Fibroblast of lung (primary cell): ENCODE measurements at places on chromosomes 13 and 19.

- DNase-seq, result peak; percentile 15
Observed at GRCh38 chr13:40598569-40598968, 67.9 kb downstream of the FOXO1 start.

- no peak for DNase-seq
Observed at GRCh38 chr19:13417054-13417453, 89.2 kb downstream of the CACNA1A start.

- DNase-seq, result no peak
Observed at GRCh38 chr13:41587490-41587889, 130.1 kb downstream of the RGCC start.

- no peak for DNase-seq
Observed at GRCh38 chr13:21753117-21753729, 82.3 kb downstream of the FGF9 start.

GRCh38 chr19:5352229-5352763, 11.7 kb upstream of the PTPRS start:
- DNase-seq, result no peak

DNA sequence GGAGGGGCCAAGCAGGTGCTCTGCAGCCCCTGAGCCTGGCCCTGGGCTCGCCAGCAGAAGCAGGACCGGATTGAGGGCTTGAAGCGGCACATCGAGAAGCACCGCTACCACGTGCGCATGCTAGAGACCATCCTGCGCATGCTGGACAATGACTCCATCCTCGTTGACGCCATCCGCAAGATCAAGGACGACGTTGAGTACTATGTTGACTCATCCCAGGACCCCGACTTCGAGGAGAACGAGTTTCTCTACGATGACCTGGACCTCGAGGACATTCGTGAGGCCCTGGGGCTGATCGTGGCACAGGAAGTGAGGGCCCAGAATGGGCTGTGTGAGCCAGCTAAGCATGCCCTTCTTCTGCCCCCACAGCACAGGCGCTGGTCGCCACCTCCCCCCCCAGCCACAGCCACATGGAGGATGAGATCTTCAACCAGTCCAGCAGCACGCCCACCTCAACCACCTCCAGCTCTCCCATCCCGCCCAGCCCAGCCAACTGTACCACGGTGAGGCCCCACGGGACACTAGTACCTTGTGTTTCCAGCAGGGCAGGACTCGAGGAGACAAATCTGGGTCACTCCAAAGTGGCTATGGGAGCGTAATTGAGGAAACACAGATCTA, 8.1 kb downstream of the CNOT3 start:
- no peak for DNase-seq

- DNase-seq, result no peak
Observed at GRCh38 chr19:8261347-8261746, 46.8 kb downstream of the CD320 start.

- no peak for DNase-seq
Observed at GRCh38 chr19:5932609-5933262, 18.7 kb downstream of the CAPS start.

DNA sequence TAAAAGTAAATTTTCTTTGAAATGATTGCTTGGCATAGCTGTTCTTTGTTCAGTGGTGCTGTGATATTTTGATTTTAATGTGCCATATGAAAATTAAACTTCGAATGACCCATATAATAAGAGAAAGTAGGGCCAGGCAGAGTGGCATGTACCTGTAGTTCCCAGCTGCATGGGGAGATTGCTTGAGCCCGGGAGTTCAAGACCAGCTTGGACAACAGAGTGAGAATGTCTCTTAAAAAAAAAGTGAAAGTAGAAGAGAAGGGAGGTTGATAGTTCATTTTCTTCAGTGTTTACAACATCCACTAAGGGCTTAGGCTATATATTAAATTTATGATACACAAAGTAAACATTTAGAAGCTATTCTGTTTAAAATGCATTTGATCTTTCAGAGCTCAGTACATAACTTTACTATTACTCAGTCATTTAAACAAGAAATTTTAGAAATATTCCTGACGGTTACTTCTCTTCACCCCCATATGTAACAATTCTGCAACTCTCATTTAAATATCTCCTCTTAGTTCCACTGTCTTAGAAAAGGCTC, 17.2 kb upstream of the RFC3 start:
- no peak for DNase-seq

DNA sequence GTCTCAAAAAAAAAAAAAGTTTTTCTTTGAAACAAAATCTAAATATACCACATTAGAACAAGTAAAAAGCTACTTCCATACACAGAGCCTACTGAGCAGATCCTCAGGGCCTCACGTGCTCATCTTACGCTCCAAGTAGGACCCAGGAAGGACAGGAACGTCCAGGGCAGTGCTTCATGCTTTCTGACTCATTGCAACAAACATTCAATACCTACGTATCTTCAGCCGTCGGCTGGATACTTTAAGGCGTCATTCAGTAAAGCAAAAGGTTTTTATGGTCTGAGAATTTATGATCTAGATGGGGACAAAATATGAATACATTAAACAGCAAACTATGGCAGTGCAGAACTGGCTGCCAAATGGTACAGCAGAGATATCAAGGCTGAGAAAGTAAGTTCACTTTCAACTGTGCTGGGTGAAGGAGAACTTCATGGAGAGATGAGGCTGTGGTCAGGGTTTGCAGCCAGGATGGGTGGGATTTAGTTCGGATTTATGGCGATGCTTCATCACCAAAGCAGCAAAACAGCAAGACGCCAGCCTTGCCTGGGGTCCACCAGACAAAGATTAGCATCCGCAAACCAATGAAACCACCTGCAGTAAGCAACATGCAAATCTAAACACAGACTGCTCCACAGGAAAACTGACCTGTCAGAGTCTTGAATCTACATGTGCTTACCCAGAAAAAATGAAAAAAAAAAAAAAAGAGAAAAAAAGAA, 20.5 kb downstream of the CARS2 start:
- DNase-seq, result peak; percentile 18

- peak; percentile 51 for DNase-seq
Observed at GRCh38 chr13:75636436-75637180, 478 bp downstream of the LMO7 start.

- no peak for DNase-seq
Observed at GRCh38 chr13:91212231-91212630, 135.3 kb upstream of the MIR17HG start.

- no peak for DNase-seq
Observed at GRCh38 chr19:17037966-17038500, 11.4 kb upstream of the CPAMD8 start.

- DNase-seq, result peak; percentile 59
Observed at GRCh38 chr19:19170053-19170872, at the start of gene MEF2B. MEF2B (minus strand) TSS chr19:19170263; CDS start chr19:19150735, 19,528 bp downstream.

- DNase-seq, result no peak
Observed at GRCh38 chr19:23802290-23802689, 43.6 kb upstream of the ZNF681 start.
